Hematopoietic multipotent progenitor cell treated with erythropoietin and hydrocortisone succinate and interleukin-3 and kit ligand, for 6 days (in vitro differentiated cells): ENCODE measurements at places on chromosomes 5 and 9.

DNA sequence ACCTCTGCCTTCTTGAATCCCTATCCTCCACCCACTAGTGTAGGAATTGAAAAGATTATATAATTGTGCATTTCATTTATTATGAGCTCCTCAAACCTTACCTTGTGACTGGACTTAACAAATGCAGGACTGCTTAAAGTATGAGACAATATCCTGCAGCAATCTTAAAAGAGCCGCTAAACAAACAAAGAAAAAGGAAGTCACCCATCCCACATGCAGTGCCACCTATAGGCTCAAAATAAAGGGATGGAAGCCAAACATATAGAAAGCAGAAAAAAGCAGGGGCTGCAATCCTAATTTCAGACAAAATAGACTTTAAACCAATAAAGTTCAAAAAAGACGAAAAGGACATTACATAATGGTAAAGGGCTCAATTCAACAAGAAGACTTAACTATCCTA, 8.7 kb downstream of the PCAT7 start:
- peak; percentile 20 for DNase-seq

DNA sequence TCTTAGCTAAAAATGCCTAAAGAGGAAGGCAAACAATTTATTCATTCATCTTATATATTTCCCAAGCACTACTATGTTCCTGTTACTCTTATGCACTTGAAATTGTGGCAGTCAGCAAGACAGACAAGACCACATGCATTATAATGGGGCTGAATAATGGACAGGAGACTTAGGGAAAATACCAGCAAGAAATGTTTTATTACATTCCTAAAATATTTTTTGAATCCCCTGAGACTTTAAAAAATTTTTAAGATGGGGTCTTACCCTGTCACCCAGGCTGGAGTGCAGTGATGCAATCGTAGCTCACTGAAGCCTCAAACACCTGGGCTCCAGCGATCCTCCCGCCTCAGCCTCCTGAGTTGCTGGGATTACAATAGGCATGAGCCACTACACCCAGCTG, 13.2 kb downstream of the ZCCHC9 start:
- DNase-seq, result no peak

DNA sequence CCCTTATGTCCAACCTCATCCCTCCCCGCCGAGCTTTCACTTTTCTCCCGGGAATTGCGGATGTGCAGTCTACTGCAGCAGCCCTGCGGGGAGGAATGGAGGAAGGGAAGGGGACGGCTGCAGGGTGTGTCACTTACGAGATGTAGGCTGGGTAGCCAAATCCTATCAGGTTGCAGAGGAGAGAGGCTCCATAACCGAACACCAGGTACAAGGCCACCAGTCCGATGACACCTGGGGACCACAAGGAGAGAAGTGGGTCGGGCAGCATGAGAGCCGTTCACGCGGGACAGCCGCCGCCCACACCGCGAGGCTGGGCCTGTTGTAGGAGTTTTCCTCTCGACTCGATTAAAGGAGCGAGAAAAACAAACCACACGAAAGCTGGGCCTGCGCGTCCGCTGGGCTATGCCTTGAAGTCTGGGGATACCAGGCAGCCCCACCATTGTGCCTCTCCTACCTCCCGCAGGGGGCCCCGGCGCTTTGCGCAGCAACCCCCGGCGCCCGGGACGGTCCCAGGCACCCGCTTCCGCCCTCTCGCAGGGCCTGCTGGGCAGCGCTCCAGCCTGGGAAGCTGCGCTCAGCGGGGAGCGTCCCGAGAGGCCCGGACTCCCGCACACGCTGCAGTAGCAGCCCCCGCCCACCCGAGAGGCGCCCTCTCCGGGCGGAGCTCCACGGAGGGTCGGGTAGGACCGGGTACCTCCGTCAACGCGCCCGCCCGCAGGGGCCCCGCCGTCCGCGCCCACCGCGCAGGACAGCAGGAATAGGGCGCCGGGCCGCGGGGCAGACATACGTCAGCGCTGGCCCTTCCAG, 798 bp downstream of the REEP5 start:
- DNase-seq, result peak; percentile 69

- peak; percentile 54 for DNase-seq
These were observed 7.0 kb upstream of the DCTN4 start for GRCh38 chr5:150765799-150766169.

DNA sequence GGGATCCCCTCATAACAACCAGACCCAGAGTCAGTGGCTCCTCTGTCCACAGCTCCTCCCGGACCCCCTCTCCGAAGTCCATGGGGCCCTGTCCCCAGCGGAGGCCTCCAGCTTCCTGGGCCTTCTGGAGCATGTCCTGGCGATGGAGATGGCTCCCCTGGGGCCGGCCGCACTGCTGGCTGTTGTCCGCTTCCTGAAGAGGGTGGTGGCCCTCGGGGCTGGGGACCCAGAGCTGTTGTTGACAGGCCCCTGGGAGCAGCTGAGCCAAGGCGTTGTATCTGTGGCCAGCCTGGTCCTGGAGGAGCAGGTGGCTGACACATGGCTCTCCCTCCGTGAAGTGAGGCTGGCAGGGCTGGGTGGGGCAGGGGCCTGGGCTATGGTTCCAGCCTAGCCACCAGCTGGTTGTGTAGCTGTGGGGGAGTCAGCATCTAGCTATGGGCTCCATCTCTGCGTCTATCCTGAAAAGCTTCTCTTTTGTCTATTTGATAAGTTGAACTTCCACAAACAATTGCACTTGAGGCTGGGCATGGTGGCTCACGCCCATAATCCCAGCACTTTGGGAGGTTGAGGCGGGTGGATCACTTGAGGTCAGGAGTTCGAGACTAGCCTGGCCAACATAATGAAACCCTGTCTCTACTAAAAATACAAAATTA, 4.7 kb downstream of the ADGRD2 start:
- no peak for DNase-seq

DNA sequence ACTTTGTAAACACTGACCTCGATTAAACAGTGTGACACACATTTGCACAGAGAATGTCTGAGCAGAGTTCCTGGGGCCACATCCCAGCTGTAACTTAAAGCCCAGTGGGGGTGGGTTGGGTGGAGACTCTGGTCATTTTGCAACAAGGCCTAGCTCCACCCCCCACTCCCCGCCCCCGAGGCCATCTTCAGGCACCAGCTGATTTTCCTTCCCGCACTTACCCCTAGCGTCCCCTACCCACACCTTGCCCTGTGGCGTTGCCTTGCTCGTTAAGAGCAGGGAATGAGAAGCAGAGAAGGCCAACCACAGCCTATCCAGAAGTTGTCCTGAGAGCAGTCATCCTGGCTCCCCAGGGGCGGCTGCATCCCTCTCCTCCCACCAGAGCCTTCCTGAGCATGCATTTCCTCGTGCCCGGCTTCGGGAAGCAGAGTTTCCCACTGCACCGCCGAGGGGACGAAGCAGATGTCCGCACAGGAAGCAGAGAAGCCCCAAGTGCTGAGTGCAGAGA, 101.7 kb upstream of the SARDH start:
- DNase-seq, result no peak

DNA sequence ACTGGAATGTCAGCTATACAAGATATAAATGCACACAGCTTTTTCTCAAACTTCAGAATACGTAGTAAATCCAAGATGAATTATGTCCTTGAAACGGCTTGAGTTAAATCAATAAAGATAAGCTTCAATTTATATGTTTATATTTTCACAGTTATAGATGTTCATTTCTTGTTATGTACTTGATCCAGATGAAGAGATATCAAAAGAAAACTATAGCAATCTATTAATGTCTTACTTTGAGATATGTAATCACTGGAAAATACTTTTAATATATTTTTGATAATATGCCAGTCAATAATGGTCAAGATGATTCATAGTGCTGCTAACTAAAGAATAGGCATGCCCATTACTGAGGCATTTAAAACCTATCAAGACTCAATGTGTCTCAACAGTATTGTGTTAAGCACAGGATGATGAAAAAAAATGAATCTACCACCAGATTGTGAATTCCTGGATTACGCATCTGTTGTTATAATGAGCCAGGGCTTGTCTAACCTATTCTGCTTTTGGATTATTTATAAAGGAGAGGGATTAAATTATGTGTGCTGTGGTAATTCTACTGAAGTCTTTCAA, 372.6 kb upstream of the PRR16 start:
- no peak for DNase-seq

DNA sequence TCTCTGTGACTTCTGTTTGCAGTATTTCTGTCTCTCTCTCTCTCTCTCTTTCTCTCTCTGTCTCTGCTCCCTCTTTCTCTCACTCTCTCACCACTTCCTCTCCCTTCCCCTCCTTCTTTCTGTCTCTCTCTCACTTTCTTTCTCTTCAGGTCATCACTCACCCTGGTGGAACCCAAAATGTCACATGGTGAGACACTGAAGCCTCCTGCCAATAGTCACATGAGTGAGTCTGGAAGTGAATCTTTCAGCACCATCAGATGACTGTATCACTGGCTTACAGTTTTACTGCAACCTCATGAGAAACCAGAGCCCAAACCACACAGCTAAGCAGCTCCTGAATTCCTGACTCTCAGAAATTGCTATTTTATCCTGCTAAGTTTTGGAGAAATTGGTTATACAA, 414.6 kb downstream of the CAAP1 start:
- DNase-seq, result no peak

- DNase-seq, result peak; percentile 43
These were observed 3.6 kb upstream of the SLC1A3 start for GRCh38 chr5:36602704-36603321.

DNA sequence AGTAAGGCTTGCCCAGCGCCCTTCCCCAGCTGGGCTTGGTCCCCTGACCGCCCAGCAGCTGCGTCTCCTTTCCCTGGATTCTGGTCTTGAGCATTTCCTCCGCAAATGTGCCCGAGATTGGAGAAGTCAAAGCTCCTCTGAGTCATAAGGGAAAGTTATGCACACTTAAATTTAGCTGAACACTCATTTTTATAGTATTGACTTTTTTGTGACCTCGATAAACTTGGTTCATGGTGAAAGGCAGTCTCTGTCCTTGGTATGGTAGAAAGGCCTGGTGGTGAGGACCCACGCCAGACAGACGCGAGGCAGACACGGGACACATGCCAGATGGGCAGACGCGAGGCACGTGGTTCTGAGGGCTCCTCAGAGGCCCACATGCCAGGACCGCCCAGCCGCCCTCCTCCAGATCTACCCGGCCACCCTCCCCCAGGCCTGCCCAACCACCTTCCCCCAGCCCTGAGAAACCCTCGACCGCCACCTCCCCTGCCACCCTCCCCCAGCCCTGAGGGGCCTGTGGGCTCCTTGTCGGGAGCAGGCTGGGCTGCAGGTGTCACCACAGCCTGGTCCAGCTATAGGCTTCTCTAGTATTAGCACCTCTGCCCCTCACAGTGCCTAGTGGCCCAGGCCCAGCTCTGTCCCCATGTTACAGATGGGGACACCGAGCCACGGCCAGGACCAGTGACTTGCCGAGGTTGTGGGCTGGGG, 60.9 kb upstream of the CACNA1B start:
- no peak for DNase-seq

- DNase-seq, result no peak
These were observed 122.4 kb downstream of the OLFM1 start for GRCh38 chr9:135209852-135210251.

DNA sequence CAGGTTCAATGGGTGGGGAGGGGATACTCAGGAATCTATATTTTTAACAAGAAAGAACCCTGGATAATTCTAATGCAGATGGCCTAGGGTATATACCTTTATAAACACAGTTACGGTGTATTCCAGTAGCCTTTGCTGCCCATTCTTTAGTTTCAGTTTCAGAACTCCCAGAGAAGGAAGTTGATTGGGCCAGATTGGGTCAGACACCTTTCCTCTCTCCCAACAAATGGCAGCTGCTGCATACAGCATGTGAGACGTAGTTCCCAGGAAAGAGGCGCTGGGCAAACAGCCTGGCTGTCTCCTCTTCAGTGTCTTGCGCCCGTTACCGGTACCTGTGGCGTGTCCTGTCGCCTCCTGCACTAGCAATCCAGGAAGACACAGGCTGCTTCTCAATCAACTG, 20.4 kb downstream of the ACO1 start:
- DNase-seq, result no peak

GRCh38 chr5:116778032-116778431, 203.4 kb upstream of the SEMA6A start:
- DNase-seq, result no peak

GRCh38 chr5:160240350-160240749, 11.0 kb downstream of the FABP6 start:
- peak; percentile 50 for DNase-seq

- DNase-seq, result no peak
These were observed 50.6 kb downstream of the SIL1 start for GRCh38 chr5:139147483-139148087.

- peak; percentile 63 for DNase-seq
These were observed 126.8 kb downstream of the EHMT1 start for GRCh38 chr9:137745541-137745991.

GRCh38 chr9:72390907-72391306, 25.9 kb upstream of the ZFAND5 start:
- DNase-seq, result no peak

GRCh38 chr5:1769017-1769640, 30.5 kb downstream of the MRPL36 start:
- no peak for DNase-seq

DNA sequence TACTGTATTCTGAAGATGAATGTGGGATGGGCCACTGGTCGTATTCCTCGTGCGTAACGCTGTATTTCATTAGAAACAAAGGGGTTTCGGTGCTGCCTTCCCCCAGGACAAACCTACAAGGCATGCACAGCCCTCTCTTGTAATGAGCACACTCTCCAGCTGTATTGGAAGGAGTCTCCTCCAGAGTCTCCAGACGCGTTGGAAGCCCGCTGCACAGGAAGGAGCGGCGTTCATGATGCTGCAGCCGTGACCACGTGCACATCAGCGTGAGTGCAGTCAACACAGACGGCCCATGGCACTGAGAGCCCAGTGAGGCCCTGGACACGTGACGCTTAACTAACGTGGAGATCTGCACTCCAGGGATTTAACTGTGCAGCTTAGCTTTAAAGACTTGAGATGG, 209.0 kb upstream of the IRX1 start:
- DNase-seq, result no peak

- no peak for DNase-seq
These were observed 83.5 kb upstream of the HSPA9 start for GRCh38 chr5:138658676-138659075.

DNA sequence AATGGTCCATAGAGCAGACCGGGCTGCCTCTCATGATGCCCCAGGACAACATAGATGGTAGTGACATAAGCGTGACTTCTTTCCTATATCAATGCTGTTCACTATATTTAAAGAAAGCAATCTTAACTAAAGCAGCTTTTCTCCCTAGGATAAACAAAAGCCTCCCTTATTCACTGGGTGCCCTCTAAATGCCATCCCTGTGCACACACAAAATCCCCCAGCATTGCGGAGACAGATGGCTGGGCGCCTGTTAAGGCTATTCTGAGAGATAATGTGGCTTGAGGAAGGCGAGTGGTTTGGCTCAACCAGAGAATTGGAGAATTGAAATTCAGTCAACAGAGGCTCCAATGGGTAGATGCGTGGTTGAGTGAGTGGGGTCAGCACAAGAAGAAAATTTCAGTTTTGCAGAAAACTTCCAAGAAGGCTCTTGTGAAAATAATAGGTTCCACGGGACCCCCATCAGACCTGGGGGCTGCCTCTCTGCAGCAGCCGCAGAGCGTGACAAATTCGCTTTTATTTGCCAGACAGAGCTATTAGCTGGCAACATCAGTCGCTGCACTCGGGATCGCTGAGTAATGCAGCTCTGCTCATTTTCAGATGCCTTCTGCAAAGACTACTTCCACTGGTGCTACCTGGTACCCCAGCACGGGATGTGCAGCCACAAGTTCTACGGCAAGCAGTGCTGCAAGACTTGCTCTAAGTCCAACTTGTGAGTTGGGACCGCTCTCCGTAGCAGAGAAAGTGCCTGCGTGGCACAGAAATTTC, 103.9 kb upstream of the ICE1 start:
- DNase-seq, result no peak

- DNase-seq, result no peak
These were observed 55.3 kb upstream of the POU4F3 start for GRCh38 chr5:146283344-146283761.
